ENCODE measurements at places on chromosomes 5 and 9.

DNA sequence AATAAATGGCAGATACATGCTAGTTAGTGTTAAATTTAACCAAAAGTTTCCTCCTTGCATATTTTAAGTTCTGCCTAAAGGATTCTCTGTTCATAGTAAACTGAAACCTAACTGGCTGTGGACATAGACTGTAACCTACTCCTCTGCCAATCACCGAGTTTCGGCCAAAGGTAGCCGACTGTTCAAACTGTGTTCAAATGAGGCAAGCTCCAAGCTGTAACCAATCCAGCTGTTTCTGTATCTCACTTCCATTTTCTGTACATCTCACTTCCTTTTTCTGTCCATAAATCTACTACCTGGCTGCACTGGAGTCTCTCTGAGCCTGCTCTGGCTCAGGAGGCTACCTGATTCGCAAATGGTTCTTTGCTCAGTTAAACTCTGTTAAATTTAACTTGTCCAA, 44.1 kb downstream of the KCNV2 start:
- no peak for DNase-seq

DNA sequence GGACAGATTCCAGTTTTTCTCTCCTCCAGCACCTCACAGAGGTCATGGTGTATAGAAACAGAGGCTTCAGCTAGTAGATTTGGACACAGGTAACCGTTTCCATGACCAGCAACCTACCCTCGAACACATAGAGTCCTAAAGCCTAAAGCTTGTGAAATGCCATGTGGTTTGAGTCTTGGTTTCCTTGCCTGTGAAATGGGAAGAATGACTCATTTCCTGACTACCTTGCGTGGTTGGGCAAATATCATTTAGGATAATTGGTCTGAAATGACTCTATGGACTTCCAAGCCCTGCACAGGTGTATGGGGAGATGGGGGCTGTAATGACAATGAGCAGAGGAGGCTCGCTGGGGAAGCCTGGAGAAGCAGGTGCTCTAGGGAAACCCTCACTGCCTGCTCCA, 134.6 kb downstream of the TTLL11 start:
- DNase-seq = no peak

DNA sequence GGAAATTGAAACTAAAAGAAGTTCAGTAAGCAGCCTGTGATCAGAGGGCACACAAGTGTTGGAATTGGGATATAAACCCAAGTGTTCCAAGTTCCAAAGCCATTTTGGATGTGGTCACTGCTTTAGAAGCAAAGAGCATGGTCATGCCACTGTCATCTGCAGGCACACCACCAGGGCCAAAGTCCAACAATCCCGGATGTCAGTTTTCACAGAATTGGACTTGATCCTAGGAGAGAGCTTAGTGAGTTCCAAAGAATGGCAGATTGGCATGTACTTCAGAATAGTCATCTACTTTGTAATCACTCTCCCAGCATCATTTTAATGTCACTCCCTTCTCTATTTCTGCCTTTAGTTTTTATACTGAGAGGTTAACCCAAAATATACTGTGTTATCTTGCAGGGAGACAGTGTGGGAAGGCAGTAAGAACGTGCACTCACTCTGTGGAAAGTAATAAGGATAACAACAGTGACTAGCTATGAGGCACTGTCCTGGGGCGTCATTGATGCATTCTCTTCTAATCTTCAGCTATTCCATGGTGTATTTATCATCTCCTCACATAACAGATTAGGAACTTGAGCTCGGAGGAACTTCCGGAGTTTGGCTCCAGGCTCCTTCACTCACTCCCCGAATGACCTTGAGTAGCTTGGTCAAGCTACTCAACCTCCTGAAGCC, 388.0 kb downstream of the ACTL7B start:
- DNase-seq = no peak

DNA sequence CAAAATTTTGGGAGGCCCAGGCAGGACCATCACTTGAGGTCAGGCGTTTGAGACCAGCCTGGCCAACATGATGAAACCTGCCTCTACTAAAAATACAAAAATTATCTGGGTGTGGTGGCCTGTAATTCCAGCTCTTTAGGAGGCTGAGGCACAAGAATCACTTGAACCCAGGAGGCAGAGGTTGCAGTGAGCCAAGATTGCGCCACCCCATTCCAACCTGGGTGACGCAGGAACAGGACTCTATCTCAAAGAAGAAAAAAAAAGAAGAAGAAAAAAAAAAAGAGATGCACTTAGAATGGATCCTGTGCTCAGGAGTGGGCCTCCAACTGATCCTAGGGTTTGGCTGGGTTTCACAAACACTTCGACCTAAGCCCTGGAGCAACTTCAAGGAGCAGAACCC, 45.1 kb downstream of the GLDC start:
- no peak for DNase-seq

All from posterior cingulate gyrus (tissue), 11 donors.